Astrocyte of the spinal cord (primary cell): ENCODE measurements at places on chromosomes 6 and 20.

GRCh38 chr6:105095139-105095538 is 84.7 kb downstream of the POPDC3 start:
- no peak for DNase-seq

- DNase-seq, result no peak
These were observed 163.2 kb downstream of the DTNBP1 start for GRCh38 chr6:15499591-15499990.

DNA sequence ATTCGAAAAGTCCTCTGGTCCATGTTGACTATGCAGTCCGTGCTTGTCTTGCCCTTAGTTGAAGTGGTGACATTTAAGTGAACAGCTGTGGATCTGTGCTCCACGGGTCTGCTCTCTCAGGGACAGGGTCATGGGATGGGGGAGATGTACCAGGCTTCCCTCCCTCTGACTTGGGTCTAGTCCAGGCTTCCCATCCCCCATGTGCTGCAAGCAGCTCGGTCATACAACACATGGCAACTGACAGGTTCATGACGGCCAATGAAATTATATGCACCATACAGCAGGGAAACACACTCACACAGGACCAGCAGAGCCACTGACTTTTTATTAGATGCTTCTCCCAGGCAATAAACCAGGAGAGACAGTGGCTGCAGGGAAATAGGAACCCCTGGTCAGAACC is 201.4 kb downstream of the PTPRT start:
- DNase-seq, result no peak

GRCh38 chr20:38267296-38267695 is 6.8 kb upstream of the KIAA1755 start:
- DNase-seq, result no peak
